ENCODE measurements at places on chromosomes 6 and 20.

- DNase-seq: no peak
Observed at GRCh38 chr6:160036790-160037206, 67.9 kb downstream of the IGF2R start.

- no peak for DNase-seq
Observed at GRCh38 chr20:45399018-45399417, 9.1 kb upstream of the DBNDD2 start.

DNA sequence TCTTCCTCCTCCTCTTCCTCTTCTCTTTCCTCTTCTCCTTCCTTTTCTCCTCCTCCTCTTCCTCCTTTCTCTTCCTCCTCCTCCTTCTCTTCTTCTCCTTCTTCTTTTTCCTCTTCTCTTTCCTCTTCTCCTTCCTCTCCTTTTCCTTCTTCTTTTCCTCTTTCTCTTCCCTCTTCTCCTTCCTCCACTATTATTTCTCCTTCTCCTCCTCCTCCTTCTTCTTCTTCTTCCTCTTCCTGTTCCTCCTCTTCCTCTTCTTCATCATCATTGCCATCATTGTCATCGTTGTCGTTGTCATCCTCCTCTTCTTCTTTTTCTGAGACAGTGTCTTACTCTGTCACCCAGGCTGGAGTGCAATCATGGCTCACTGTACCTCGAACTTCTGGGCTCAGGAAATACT, 256.3 kb upstream of the SOX4 start:
- no peak for DNase-seq

- DNase-seq: no peak
Observed at GRCh38 chr6:129605967-129606366, 104.0 kb downstream of the ARHGAP18 start.

DNA sequence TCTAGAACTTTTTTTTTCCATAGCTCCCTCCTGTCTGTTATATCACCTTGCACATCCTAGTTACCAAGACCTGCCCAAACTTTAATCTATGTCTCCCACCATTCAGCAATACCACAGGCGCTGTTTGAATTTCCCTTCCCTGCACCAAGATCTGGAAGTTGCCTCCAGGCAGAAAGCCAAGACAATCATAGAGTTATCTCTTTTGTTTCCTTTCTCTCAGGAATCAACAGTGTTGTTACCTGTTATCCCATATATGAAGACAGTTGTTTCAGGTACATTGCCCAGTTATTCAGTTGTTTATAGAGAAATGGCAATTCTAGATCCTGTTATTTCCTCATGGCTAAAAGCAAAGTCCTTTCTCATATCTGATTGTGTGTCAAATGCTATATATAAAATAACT, 63.2 kb downstream of the PDSS2 start:
- DNase-seq: no peak

DNA sequence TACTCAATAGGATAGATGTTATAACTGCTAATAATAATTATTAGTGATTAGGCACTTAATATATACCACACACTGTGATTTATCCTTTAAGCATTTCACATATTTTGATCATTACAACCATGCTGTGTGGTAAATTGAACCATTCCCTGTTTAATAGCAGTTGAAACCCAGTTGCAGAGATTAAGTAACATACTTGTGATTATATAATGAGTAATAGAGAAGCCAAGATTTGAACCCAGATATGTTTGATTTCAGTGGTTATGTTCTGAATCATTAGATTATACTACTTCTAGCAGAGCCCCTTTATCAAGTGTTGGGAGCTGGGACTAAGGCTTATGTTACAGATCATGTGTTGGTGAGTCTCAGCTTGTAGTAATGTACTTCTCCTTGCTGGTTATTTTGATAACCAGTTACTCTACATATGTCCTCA, 44.1 kb downstream of the STK4 start:
- no peak for DNase-seq

- no peak for DNase-seq
Observed at GRCh38 chr20:57400821-57401564, 9.8 kb downstream of the RBM38 start.

DNA sequence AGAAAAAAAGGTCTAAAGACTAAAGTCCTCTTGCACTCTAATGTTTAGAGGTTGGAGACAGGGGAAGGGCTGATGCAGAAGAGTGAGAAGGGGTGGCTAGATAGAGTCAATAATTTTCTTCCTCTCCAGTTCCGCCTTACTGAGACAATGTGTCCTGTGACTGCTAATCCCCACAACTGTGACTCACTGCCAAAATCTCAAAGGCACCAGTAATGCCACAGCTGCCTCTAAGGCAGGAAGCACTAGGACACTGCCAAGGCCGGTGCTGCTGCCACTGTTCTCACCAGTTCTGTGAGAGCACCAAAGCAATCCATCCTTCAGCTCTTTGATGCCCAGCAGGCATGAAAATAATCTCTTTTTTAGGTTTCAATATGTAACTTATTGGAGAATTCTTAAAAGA, 701.9 kb upstream of the MAP3K7 start:
- DNase-seq: no peak

- no peak for DNase-seq
Observed at GRCh38 chr6:50187351-50187921, 137.7 kb upstream of the DEFB112 start.

- DNase-seq: peak; percentile 85
Observed at GRCh38 chr6:31559958-31560696, 12.0 kb upstream of the LTA start.

- DNase-seq: no peak
Observed at GRCh38 chr6:35484921-35485392, 11.9 kb downstream of the TEAD3 start.

DNA sequence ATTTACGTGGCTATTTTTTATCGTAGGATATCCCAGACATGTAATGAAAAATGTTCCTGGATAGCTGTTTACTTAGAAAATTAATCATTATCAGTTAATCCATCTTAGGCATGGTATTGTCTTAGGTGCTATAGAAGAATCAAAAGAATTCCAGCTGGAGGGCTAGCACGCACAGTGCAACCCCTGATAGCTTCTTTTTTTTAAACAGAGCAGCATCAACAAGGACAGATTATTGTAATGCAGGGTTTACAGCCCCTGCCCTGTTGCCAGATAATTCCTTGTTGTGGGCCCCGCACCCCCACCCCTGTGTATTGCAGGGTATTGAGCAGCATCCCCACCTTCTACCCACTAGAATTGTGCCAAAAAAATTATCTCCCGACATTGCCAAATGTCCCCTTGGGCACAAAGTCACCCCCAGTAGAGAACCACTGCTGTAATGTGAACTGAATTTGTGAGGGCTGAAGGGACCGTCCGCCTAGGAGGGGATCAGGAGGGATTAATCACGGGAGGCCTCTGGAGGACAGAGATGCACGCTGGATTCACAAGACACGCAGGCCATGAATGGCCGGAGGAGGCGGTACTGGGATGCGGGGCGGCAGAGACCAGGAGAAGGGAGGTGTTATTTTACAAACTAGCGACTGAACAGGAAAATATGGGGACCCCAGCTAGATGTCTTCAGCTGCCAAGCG, 174.6 kb downstream of the ZDHHC14 start:
- DNase-seq: no peak

DNA sequence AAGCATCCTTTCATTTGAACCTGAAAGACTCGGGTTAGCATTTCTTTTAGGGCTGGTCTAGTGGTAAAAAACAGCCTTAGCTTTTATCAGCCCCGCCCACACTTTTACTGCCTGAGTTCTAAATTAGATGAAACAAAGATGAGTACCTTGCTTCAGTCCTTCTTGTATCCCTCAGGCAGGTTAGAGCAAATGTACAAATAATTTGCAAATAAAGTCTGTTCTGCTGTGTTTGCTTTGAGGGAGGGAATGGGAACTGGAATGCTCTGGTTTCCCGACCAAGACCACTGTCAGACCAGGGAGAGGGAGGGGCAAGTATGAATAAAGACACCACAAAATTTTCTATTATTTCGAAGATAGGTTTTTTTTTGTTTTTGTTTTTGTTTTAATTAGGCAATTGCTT, 85.5 kb upstream of the FLRT3 start:
- no peak for DNase-seq

DNA sequence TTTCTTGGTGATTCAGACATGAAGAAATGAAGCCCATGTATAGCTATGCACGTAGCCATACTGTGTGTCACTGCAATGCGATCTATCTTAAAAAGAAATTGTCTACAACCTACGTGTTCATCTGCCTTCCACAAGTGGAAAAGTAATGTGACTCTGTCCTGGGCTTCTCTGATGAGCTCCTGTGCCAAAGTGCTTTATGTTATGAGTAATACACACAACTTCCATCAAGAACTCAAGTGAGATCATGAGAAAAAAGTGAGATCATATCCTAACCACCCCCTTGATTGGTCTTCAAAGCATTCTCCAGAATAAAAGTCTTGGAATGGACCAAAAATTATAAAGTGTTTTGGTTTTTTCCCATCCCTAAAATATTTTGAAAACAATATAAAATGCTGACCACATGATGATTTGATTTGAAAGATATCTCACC, 114.3 kb downstream of the DST start:
- no peak for DNase-seq

- DNase-seq: no peak
Observed at GRCh38 chr6:166466178-166467122, 83.7 kb upstream of the MPC1 start.

DNA sequence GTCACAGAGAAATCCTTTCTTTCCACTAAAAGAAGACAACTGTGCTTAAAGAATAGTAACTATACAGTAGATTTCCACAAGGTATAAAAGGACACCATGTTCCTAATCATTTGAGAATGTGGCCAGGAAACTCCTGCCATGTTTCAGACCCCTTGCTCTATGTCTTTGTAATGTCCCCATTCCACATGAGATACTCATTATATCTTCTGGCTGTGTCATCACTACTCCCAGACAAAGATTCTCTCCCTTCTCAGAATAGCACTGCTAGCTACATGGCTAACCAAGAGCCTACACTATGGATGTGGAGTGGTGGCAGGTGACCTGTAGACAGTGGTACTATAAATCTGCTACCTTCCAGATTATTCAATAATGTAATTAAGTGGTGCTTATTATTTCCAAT, 218.1 kb upstream of the MCHR2 start:
- no peak for DNase-seq

DNA sequence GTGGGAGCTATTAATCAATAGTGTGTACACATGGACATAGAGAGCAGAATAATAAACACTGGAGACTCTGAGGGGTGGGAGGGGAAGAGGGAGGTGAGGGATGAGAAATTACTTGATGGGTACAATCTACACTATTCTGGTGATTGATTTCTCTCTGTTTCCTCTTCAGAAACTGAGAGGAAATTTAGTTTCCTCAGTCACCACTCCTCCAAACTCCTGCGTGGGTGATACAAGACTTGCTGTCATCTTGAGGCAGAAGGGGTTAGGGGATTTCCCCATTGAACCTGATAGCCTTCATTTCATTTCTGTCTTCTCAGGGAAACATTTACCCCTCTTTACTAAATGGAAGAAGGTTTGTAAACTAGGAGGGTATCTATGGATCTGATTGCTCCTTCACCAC, 84.3 kb upstream of the ESR1 start:
- peak; percentile 79 for DNase-seq

DNA sequence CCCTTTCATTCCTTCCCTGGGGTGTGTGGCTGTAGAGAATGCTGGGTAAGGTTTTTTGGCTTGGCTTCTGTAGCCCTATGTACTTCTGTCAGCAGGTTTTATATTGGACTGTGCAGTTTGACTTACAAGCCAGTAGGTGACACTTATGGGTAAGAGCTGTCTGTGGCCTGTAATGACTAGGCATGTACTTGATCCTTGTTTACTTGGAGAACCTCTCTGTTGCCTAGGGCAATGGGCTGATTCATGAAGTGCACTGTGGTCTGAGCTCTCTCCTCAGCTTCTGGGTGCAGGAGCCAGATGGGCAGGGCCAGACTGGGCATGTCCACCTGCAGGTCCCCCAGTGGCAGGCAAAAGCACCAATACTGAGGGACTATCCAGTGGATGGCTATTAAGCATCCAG, 544.6 kb downstream of the ADGRB3 start:
- DNase-seq: no peak

Measured in activated CD4-positive, alpha-beta T cell treated with anti-CD3 and anti-CD28 coated beads, Interleukin-2, amount 10 ng/mL, durations not matched to agents 24 days and 14 days (primary cell).